NCI-H524 (cell line): ENCODE measurements at places on chromosomes 12 and 14.

DNA sequence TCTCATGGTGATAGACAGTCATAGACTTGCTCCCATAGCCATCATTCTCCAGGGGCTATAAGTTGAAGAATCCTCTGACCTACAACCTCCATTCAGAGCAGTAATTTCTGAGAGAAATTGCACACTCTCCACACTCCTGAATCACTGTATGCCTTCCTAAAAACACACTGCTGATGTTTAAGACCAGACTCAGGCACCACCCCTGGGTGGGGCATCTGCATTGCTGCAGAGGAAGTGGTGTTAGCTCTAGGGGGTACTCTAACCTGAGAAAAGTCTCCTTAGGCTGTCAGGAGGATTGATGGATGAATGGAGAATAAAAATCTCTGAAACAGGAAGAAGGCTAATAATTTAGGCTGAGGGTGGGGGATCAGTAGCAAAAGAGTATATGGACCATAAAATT is 436.1 kb downstream of the DAD1 start:
- DNase-seq, result no peak

- peak; percentile 64 for DNase-seq
Measured at GRCh38 chr14:41606532-41607303, at the start of gene LRFN5. Gene LRFN5, plus strand, starts transcription at chr14:41606876.

GRCh38 chr14:105292826-105293711 is 7.7 kb downstream of the BRF1 start:
- DNase-seq, result no peak

DNA sequence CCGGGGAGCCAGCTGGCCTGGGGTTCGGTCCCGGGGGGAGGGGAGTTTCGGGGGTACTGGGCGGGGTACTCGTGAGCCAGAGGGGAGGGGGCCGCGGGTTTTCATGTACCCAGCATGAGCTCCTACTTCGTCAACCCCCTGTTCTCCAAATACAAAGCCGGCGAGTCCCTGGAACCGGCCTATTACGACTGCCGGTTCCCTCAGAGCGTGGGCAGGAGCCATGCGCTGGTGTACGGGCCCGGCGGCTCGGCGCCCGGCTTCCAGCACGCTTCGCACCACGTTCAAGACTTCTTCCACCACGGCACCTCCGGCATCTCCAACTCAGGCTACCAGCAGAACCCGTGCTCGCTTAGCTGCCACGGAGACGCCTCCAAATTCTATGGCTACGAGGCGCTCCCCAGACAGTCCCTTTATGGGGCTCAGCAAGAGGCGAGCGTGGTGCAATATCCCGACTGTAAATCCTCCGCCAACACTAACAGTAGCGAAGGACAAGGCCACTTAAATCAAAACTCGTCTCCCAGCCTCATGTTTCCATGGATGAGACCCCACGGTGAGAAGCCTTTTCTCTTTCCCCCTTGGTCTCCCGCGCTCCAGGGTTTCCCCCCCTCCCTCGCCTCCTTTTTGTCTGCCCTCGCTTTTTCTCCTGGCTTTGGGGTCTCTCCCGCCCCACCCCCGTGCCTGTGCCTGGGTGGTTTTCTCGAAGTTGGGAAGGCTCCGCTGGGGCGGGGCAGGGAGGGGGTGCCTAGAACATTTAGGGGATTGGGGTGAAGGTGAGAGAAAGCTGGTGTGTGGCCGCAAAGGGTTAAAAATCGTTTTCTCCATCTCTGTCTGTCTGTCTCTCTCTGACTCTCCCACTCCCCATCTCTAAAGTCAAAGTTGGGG is 627 bp downstream of the HOXC8 start:
- DNase-seq, result no peak

- no peak for DNase-seq
Measured at GRCh38 chr12:108455706-108456105, 59.4 kb upstream of the FICD start.

- DNase-seq, result no peak
Measured at GRCh38 chr12:10111451-10111850, 12.7 kb upstream of the CLEC1A start.

DNA sequence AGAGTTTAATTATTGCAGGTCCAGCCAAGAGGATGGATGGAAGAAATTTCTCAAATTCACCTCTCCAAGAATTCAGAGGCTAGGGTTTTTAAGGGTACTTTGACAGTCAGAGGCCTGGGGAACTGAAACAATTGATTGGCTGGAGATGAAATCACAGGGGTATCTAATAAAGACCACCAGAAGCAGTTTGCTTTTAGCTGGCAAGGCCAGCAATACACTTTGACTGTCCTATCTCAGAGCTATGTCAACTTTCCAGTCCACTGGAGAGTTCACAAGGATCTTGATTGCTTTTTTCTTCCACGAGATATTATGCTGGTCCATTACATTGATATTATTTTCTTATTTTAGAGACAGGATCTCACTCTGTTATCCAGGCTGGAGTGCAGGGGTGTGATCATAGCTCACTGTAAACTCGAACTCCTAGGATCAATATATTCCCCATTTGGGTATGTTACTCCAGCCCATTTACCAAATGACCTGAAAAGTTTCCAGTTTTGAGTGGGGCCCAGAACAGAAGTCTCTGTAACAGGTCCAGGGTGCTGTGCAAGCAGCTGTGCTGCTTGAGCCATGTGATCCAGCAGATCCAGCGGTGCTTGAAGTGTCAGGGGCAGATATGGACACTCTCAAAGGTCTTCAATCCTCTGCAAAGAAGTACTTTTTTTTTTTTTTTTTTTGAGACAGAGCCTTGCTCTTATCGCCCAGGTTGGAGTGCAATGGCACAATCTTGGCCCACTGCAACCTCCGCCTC is 17.2 kb upstream of the ATF7 start:
- no peak for DNase-seq

- DNase-seq, result no peak
Measured at GRCh38 chr14:26743284-26743683, 145.5 kb upstream of the NOVA1 start.
